Stimulated activated CD4-positive, alpha-beta T cell treated with anti-CD3 and anti-CD28 coated beads, Interleukin-15, amount 100 ng/mL, for 24 hours (primary cell): ENCODE measurements at places on chromosomes 16 and 17.
A peak's percentile ranks its signal among the peaks of the same experiment; 100 is the strongest.

- peak; percentile 28 for DNase-seq
Observed at GRCh38 chr17:49707246-49707607, 537 bp downstream of the SLC35B1 start.

- no peak for DNase-seq
Observed at GRCh38 chr16:48014349-48015135, 141.3 kb downstream of the ABCC12 start.

DNA sequence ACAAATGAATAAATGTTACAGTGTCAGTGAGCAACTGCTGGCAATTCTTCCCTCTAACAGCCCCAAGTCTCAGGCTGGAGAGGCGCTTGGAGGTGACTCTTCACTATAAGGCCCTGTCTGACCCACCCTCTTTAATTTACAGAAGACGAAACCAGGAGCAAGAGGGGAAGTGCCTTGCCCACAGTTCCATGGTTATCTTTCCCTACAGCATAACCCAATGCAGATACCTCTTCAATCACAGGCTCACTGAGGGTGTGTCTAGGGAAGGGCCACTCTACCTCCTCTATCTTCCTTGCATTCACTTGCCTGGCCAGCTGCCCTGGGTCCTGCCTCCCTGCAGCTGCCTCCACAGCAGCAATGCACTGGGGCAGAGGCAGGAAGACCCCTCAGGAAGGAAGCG is 9.6 kb upstream of the N4BP1 start:
- DNase-seq: no peak

GRCh38 chr16:2825906-2826305 is 4.2 kb upstream of the ZG16B start:
- DNase-seq: no peak

- peak; percentile 6 for DNase-seq
Observed at GRCh38 chr16:12141073-12141951, 164.8 kb downstream of the SNX29 start.

DNA sequence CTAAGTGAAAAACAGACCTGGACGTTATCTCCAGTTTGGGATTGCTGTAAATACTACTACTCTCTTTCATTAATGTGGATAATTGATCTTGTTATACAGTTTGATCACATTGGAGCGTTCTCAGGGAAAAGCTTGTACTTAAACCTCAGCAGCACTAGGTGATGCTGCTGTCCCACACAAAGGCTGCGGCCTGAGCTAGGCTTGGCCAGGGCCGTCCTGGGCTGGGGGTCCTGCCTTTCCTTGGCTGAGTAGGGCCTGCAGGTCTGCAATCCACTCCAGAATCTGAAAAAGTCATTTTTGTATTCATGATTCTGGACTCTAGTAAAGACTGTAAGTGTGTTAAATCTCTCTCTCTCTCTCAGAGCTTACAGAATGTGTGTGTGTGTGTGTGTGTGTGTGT is 23.7 kb upstream of the PMFBP1 start:
- DNase-seq: no peak

DNA sequence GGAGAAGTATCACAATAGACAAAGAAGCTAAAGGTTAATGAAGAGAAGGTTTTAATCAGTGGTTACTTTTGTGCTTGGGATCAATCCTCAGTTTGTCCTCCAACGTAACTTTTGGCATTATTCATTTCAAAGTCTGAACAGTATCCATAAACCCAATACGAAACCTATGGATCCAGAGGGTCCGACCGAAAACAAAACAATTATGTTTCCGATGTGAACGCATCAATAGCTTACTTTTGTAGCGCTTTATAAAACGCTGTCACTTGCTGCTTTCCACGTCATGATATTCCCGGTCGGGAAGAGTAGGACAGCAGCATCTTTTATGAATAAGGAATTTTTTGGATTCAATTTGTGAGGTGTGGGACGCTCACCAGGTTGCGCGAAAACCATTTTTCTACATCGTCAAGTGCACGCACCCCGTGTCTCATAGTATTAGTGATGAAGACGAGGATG is 383.8 kb downstream of the ZFHX3 start:
- no peak for DNase-seq

GRCh38 chr17:28975646-28976045 is 24.3 kb upstream of the PHF12 start:
- DNase-seq: no peak

- DNase-seq: no peak
Observed at GRCh38 chr17:82127704-82128103, 29.7 kb upstream of the FASN start.

DNA sequence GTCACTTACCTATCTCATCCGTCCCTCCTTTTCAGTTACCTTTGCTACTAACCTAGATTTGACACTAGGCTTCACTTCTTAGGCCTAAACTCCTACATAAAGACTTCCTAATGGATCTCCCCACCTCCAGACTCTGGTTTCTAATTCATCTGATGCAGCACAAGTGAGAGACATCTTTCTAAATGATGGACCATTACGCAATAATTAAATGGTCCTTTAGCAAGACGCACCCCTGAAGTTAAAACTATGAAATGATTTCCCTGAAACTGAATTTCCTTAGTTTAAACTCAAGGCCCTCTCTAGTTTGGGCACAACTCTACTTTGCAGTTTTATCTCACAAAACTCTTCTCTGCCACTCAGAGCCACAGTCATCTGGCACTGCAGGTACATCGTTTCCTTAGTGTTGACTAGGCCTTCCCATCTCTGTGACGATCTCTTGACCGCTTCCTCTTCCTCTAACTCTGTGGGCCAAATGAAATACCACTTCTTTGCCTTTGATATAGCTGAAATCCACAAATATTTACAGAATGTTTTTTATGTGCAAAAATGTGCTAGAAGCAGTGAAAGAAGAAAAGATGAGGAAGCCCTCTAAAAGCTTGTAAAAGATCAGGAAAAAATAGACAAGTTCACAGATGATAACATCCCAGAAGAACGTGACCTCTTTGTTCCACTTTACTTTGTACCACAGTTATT is 3.3 kb downstream of the SYNRG start:
- peak; percentile 53 for DNase-seq

GRCh38 chr17:49383060-49383459 is 21.0 kb upstream of the ZNF652 start:
- no peak for DNase-seq

DNA sequence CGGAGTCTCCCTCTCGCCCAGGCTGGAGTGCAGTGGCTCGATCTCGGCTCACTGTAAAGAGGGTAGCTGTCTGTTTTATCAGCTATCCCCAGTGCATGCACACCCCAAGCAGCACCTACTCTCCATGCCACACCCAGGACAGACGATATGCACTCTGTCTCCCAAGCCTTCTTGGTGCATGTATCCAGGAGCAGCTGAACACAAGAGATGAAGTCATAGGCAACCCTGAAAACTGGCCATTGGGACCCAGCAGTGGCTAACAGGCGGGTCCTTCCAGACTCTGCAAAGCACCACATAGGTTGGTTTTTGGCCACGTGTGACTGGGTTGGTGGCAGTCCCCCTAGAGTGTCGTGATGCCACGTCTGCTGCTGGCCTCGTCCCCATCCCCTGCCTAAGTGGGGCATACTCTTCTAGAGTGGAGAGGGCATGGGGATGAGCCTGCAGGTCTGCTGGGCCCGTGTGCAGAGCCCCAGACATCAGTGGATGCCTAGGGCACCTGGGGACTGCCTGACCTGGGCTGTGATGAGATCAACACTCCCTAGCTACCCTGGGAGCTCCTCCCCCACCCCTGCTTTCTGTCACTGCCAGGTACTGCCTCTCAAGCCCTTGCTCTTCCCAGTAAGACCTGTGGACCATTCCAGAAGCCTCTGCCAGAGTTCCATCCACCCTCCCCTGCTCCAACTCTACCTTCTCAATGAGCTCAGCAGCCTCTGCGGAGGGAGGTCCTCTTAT is 9.3 kb downstream of the PDE6G start:
- no peak for DNase-seq

DNA sequence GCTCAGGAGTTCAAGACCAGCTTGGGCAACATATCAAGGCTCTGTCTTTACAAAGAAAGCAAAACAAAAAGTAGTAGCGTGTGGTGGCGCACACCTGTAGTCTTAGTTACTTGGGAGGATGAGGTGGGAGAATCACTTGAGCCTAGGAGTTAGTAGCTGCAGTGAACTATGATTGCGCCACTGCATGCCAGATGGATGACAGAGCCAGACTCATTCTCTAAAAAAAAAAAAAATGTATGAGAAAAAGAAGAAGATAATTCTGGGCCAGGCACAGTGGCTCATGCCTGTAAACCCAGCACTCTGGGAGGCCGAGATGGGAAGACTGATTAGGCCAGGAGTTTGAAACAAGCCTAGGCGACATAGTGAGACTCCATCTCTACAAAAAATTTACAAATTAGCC is 28.5 kb downstream of the STAT5B start:
- no peak for DNase-seq

DNA sequence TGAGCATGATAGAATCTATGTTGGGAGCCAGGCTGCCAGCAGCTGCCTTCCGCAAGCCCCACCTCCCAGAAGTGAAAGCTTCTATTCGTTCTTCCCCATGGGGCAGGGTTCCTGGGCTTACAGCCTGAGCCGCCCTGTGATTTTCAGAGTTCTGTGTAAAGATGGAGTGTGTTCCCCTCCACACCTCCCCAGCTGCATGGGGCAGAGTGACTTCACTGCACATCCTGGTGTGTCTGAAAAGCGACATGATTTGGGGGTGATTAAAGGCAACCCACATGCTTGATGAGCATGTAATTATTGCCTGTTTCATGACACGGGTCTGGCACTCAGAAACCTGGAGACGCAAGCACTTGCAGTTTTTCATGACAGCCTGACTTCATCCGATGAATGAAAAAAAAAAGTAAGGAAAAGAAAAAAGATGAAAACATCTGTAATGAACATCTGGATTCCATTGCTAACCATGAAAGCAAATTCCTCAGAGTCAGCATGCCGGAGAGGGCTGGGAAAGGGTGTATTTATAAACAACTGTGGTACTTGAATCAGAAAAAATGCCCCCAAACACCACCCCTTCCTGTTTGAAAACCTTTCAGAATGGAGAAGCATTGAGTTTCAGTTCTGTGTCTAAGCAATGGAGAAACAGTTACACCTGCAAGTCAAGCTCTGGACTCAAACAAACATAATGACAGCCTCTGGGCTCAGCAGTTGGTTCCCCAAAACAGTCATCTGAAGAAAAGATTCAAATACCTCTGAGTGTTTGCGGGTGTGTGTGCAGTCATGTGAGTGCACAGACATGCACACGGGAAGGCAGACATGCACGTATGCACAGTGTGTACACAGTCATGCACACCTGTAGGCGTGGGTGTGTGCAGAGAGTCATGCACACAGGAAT is 266.0 kb downstream of the ENGASE start:
- no peak for DNase-seq

- peak; percentile 80 for DNase-seq
Observed at GRCh38 chr17:63930951-63931575, 1.1 kb downstream of the CD79B start.

DNA sequence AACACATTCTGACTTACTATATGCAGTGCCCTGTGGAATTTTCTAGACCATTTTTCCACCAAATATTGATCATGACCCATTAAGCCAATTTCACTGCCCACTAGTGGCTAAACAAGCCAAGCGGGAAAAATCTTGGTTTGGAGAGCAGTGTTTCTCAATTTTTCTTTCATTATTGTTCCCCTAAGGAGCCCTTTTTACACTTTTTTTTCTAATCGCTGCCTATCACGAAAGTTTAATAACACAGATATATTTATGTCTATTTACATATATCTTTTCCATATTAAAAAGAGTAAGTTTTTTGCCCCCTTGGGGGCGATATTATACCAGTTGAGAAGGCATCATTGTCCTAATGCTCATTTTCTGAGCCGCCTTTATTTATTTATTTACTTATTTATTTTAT is 10.8 kb upstream of the TLCD3B start:
- DNase-seq: no peak
